ENCODE measurements at places on chromosomes 12 and 14.

- no peak for DNase-seq
Measured at GRCh38 chr12:115960-116915, 49.7 kb downstream of the IQSEC3 start.

DNA sequence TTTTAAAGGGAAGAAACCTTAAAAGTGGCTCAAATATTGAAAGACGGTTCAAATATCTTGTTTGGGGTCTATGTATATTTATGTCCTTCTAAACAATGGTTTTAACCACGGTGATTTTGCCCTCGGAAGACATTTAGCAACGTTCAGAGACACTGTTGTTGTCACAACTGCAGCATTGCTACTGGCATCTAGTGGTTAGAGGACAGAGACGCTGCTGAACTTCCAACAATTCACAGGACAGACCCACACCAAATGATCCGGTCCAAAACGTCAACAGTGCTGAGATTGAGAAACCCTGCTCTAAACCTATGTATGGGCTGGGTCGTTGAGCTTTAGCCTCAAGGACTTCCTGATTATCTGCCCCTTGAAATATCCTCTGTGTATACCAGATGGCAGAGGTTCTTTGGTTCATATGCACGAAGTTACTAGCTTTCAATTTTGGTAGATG, 1.7 kb downstream of the ANGEL1 start:
- no peak for DNase-seq

- no peak for DNase-seq
Measured at GRCh38 chr12:121159467-121160307, 27.0 kb downstream of the P2RX7 start.

GRCh38 chr12:42636993-42637392, 47.4 kb upstream of the PRICKLE1 start:
- no peak for DNase-seq

DNA sequence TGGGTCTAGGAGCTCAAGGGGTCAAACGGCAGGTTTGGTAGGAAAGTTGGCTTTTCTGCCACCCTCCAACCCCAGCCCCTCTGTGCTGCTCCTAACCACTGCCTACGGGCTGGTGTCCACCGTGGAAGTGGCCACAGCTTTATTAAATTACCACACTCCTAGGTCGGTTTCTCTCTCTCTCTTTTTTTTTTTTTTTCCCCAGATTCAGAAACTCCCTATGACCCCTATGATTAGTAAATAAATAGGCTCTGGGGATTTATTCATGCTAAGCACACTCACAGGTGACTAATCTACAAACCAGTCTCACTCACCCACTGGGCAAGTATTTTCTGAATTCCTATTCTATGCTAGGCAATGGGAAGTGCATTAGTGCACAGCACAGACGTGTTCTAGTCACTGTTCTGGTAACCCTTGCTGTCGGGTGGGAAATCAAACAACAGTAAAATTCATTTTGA, 8.7 kb upstream of the DDX47 start:
- no peak for DNase-seq

- DNase-seq, result no peak
Measured at GRCh38 chr12:65561798-65562382, 262.4 kb upstream of the HMGA2 start.

- DNase-seq, result no peak
Measured at GRCh38 chr14:23252420-23253333, 14.9 kb downstream of the RNF212B start.

DNA sequence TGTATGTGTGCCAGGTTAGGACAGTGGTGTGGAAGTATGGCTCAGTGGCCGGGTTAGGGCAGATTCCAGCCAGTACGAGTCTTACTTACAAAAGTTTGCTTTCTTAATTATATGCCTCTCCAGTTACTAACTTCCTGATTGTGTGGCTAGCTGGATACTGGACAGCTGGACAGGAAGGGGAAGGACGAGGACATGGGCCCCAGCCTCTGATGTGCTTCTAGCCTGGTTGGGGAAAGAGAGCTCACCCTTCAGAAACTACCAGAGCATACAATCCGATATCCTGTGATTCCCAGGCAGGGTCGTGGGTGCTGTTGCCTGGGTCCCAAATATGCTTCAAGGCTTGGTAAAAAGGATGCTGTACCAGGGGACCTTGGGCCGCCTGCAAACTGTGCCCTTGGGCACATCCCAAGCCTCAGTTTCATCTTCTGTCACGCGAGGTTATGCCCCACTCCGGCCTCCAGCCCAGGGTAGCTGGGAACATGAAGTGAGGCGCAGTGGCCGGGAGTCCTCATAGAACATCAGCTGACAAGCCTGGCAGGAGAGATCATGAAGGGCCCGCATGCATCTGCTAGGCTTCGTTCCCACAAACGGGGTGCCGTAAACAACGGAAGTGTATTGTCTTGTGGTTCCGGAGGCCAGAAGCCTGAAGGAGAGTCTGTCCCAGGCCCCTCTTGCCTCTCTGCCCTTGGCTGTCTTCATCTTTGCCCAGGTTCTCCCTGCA, 23.2 kb upstream of the RIN3 start:
- no peak for DNase-seq
